Tibial nerve (tissue), 4 donors: ENCODE measurements at places on chromosomes 2 and 18. TPM values are rescaled to one million over a fixed set of nuclear protein-coding genes. Genes with fewer than 3 reads are reported as not detected.

Gene ESPNL
- 2.1 TPM for total RNA-seq

Gene ALPG
- total RNA-seq: not detected

Gene MROH2A
- total RNA-seq: not detected

Gene PRKAG3
- total RNA-seq: not detected

Gene TMEM178A
- 12.9 TPM for total RNA-seq

Gene MAP2
- 14.7 TPM for total RNA-seq

Gene CD8B2
- not detected for total RNA-seq

Gene SULT1C2
- total RNA-seq: 2.0 TPM

Gene STAT4
- not detected for total RNA-seq

Gene FSHR
- not detected for total RNA-seq

Gene TMEM169
- total RNA-seq: 0.59 TPM

Gene CNDP1
- total RNA-seq: 0.22 TPM

Gene M1AP
- total RNA-seq: not detected

Gene CNGA3
- not detected for total RNA-seq
